ENCODE measurements at places on chromosomes 4 and X. TPM values are rescaled to one million over a fixed set of nuclear protein-coding genes. Genes with fewer than 3 reads are reported as not detected.

Gene SEPTIN11
- 22.4 TPM for total RNA-seq

Gene NPY1R
- total RNA-seq: not detected

Gene REELD1
- total RNA-seq: not detected

Gene MAD2L1
- total RNA-seq: 69.0 TPM

Gene ETDB
- total RNA-seq: not detected

Gene LUZP4
- total RNA-seq: not detected

Gene XPNPEP2
- 0.24 TPM for total RNA-seq

Gene CXCL1
- total RNA-seq: not detected

Gene ITM2A
- 114 TPM for total RNA-seq

Gene EDNRA
- total RNA-seq: not detected

Gene GNRHR
- total RNA-seq: not detected

Gene RASGEF1B
- total RNA-seq: 3.6 TPM
